ENCODE measurements at places on chromosomes 7 and 10. TPM values are rescaled to one million over a fixed set of nuclear protein-coding genes. Genes with fewer than 3 reads are reported as not detected.

DNA sequence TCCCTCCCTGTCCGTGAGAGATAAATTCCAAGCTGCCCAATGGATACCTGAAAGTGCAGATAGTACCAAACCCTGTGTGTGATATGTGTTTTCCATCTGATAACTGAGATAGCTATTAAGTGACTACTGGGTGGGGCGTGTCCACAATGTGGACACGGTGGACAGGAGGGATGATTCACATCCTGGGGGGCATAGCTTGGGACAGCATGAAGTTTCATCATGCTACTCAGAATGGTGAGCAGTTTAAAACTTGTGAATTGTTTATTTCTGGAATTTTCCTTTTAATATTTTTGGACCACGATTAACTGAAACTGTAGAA, 158.6 kb downstream of the CREB5 start:
- DNase-seq, result no peak

DNA sequence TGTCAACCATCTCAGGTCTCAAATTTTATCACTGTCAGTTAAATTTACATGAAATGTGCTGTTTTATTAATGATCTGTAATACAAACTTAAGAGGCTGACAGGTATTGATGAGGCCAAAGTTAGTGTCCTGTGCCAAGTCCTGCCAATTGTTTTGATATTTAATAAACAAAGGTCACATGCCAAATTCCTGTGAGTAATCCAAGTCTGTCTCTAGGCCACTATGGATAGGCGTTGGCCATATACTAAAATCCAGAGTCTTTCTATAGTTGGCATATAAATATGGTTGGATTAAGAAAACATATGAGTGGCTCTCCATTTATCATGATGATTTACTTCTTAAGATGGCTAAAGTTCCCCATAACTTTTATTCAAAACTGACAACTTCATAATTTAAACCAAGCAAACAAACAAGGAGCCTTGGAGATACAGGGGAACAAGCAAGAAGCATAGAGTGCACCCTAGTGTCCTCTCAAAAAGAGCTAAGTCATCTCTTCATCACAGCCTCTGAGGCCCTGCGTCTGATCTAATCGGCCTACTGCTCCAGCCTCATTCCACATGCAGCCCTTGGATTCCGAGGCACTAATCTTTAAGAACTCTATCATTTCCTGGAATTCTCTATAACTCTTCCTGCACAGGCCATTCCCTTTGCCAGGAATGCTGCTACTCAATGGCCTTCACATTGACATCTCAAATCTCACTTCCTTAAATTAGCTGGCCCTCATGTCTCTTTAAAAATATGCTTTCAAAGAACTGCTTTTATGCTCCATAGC, 32.7 kb upstream of the NRCAM start:
- peak; percentile 12 for DNase-seq

- DNase-seq, result no peak
These were observed 11.8 kb upstream of the CELF2 start for GRCh38 chr10:11005725-11006427.

DNA sequence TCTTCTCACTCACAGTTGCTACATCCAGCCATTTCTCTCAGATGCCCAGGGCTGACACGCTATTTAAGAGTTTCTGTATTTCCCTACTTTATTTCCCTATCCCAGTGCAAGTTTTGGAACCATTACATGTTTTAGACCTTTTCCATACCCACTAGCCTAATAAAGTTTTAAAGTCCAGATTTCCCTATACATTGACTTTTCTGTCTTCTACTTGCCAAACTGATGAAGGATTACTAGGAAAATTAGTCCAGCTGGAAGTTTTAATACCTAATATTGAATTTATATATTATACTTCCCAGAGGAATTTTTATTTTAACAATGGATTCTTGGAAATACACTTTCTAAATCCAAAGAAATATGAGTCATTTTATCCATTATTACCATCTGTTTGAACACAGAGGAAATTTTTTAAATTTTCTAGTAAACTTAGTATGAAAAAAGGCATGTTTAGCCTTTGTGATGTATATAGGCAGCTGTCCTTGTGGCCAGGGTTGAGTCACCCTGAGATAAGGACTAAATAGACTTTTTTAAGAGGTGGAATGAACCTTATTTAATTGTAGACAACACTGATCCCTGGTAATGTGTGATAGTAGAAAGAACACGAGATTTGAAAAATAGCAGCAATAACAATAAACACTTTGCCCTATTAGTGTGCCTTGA, 205.0 kb downstream of the TFEC start:
- DNase-seq, result no peak

DNA sequence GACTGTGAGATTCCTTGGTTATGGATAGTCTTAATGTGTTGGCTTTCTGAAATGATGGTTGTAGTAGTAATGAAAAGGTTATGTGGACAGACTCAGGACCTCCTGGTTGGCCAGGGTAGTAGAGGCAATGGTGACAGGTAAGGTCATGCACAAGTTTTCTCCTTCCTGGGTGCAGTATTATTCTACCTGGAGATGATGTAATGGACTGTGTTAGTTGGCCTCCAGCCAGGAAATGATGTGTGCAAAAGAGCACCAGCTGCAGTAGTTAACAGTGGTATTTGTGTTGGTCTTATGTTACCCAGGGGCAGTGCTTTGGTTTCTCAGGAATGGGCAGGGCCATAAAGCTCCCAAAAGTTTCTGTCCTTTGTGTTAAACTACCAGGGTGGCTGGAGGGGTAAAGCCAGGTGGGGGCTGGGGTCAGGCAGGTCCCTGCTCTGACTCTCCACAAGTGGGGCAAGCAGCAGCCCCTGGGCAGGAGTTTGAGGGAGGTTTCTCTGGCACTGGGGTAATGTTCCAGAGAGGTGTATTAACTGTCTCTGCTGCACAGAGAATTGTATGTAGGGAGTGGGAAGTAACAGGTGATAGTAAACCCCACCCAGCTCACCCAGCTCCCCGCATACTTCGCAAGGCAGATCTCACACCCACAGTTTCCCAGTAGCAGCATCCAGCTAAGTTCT, 36.3 kb downstream of the GPR22 start:
- no peak for DNase-seq

DNA sequence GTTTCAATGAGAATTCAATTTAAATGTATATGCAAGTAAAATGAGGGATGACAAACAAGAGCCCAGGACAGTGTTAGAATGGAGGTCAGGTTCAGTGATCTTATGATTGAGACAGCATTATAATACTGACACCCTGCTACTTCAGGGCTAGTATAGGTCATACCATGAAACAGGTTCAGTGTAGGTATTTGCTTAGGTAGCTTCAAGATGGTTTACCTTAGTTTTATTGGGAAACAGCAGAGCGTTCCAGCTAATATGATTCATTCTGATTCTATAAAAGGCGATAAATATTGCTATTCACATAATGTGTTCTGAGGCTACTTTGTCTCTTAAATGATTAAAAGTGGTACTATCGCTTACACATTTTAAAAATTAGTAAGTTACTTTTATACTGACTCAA, 203.3 kb downstream of the PPP1R9A start:
- DNase-seq, result no peak

DNA sequence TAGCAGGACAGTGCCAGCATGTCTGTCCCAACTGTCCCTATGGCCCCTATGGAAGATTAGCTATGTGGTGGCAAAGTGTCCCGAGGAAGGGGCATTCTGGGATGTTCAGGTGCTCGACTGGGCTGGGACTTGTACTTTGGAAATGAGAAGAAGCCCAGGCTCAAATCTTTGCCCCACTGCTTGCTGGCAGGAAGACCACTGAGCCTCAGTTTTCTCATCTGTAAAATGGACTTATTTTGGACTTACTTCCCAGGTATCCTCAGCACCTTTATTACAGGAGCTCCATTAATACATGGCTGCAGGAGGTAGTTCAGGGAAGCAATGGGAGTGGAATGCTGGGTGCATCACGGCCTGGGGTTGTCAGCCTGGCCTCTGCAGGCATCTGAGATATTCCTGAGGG, 71.2 kb downstream of the LHPP start:
- no peak for DNase-seq

GRCh38 chr7:148031811-148032210, 558.8 kb upstream of the C7orf33 start:
- no peak for DNase-seq

DNA sequence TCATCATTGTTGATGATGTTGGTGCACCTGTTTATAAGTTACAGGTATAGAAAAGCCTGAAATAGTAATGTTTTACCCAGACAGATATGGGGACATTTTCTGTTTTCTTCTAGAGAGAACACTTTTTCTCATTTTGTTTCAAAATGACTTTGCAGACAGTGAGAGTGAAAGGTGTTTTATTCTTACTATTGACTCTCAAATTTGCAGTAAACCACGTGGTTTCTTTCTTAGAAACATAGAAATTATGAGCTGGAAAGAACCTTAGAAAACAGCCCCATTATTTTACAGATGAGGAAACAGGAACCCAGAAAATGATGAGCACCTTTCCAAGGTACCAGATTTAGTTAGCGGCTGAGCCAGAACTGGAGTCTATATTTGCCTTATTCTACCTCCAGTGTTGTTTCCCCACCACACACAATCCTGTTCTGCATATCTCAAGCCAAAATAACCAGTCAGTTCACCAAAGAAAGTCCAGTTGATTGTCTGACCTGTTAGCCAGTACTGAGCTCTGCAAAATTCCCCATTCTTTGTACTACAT, 138.9 kb upstream of the AHR start:
- DNase-seq, result no peak

DNA sequence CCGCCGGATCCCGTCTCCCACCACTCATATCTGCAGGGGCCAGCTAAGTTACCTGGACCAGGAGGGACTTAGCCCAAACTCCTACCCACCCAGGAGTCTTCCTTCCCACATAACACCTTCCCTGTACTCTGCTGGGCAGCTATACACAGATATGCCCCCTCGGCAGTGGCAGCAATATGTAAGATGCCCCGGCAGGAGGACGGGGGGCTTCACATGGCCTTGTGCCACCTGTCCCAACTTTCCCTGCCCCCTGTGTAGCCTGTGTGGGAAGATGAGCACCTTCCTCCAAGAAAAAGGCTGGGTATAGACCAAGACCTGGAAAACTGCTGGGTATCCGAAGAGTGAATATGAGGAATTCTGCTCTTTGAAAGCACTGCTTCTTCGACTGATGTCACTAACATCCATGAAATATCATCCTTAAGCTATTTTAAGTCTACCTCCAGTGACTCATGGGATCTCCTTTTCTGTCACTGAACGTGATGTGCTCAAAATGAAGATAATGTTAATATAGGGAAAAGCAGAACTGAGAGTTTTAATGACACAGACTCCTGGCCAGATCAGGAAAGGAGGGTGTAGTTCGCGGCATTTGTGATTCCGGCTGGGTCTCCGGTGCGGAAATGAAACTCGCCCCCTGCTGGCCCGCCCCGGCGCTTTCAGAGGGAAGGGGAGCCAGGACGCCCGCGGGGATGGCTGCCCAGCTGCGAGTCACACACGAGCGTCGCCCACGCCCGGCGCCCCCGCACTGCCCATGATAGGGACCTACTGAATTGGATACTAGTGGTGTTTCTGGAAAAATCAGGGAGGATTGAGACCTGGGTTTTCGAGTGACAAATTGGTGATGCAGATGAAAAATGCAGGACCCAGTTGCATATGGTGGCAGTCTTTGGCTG, 256.9 kb upstream of the NFE2L3 start:
- DNase-seq, result peak; percentile 76

- DNase-seq, result no peak
These were observed 101.6 kb downstream of the ABLIM1 start for GRCh38 chr10:114556236-114557122.

- DNase-seq, result no peak
These were observed 144.0 kb upstream of the FAM3C start for GRCh38 chr7:121540138-121540537.

GRCh38 chr7:134752006-134752760, 27.3 kb upstream of the CALD1 start:
- DNase-seq, result no peak

- DNase-seq, result no peak
These were observed 617.9 kb upstream of the POT1 start for GRCh38 chr7:125547505-125547904.

GRCh38 chr7:17844514-17845196, 95.6 kb downstream of the SNX13 start:
- no peak for DNase-seq

GRCh38 chr7:49780953-49781352, 7.5 kb downstream of the VWC2 start:
- DNase-seq, result no peak

DNA sequence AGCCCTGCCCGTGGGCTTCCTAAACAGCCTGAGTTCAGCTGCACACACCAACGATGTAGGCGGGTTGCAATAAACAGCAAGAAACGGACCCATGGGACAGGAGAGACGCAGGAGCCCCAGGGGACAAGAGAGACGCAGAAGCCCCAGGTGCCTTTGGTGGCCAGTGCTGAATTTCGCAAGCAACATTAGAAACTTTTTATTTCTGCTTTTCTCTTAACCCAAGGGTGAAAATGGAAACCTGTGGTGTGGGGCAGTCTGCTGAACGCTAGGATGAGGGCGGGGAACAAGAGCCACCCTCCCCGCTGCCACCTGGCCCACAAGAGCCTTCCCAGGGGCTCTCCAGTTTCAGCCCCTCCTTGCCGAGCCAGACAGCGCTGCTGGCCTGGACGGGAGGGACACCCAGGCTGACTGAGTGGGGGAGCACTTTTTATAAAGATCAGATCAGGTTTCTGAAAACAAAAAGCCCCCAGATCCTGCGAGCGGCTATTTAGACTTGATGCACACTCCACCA, 20.0 kb upstream of the GPR146 start:
- DNase-seq, result no peak

- peak; percentile 73 for DNase-seq
These were observed 43.1 kb downstream of the FOXK1 start for GRCh38 chr7:4725014-4725849.

DNA sequence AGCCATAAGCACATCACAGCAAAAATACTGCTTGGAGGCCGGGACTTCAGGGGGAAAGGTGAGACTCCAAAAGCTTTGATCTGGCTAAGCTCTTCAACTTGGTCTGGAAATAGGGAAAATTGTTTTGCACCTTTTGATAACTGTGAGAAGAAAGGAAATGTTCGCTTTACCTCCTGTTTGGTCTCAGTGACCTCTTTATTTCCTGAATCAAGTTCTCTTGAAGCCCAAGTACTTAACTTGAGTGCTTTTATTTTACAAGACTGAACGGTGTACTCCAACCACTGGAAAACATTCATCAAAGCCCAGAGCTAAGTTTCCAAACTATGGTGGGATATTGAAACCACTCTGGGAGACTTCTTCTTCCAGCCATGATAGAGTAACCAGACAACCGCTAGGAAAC, 5.3 kb downstream of the C10orf90 start:
- DNase-seq, result no peak

The SH2B2 gene
- 6.2 TPM for total RNA-seq

The CALML3 gene
- not detected for total RNA-seq

The CH25H gene
- total RNA-seq, result not detected

The THSD7A gene
- 0.69 TPM for total RNA-seq

The ASB4 gene
- not detected for total RNA-seq

The TFR2 gene
- total RNA-seq, result 2.0 TPM

The CPN1 gene
- total RNA-seq, result not detected

Data from H7 (cell line).